NCI-H526 treated with DMSO at 0.1 percent for 48 hours (cell line): ENCODE measurements at places on chromosomes 5 and 9.

DNA sequence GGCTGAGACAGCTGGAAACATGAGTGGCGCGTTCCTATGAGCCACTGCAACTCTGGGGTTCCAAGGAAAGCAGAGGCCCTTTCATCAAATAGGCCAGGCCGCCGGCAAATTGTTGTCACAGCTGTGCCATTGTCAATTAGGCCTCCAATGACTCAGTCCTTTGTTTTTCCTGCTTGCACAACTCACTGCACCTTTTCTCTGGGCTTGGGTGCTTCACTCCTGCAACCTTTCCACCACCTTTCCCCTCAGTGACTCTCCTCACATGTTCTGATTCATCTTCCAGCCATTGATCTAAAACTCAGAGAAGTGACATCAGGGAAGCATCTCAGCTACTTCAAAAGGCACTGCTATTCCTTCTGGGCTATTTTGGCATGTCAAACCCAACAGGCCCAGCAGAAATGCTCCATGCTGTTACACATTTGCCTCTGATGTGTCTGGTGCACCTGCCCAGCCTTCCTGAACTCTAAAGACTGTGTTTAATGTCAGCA, 653.7 kb downstream of the NR2F1-AS1 start:
- no peak for DNase-seq

GRCh38 chr5:176675676-176676360, 28.5 kb downstream of the TSPAN17 start:
- DNase-seq: no peak

DNA sequence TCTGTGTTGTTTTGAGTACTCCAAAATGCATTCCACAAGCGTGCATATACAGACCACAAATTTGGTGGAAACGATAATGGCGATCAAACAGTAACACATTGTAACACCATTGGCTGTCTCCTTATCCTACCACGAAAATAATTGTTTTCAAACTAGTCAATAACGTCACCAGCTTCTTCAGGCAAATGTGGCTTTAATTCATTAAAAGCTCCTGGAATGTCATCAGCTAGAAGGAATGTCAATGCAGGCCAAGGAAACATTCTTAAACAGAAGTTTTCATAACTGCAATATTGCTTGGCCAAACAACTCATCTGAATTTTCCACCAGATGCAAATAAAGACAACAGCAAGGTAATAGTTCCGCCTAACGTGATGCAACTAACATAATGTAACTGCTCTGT, 71.6 kb upstream of the XPA start:
- no peak for DNase-seq

GRCh38 chr9:121310571-121310970, 42.6 kb downstream of the GSN start:
- DNase-seq: no peak

DNA sequence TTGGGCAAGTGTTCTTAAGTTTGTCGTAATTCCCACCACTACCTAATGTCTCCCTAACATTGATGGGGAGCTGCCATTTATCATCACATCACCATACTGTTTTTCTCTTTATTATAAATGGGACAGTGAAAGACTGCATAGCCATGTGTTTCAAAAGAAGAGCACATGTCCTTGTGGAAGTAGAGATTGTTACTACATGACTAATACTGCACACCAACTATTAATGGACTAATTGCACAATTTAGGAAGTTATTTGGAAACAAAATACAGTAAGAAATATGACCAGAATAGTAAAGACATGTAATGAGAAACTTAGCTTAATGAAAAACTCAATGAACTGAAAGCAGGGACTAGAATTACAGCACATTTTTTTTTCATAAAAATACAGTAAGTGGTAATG, 12.0 kb upstream of the ELOVL7 start:
- no peak for DNase-seq

DNA sequence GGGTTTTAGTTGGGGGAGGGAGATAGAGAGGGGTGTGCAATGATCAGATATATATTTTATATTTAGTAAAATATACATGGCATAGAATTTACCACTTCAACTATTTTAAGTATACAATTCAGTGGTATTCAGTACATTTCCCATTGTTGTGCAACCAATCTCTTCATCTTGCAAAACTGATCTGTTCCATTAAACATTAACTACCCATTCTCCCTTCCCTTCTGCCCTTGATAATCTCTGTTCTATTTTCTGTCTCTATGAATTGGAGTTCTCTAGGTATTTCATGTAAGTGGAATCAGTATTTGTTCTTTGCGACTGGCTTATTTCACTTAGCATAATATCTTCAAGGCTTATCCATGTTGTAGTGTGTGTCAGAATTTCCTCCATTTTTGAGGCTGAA, 38.6 kb downstream of the TGFBI start:
- no peak for DNase-seq

- peak; percentile 6 for DNase-seq
These were observed 25.2 kb downstream of the SLC28A3 start for GRCh38 chr9:84315278-84315877.

GRCh38 chr9:107193251-107193650, 89.8 kb upstream of the RAD23B start:
- DNase-seq: no peak

DNA sequence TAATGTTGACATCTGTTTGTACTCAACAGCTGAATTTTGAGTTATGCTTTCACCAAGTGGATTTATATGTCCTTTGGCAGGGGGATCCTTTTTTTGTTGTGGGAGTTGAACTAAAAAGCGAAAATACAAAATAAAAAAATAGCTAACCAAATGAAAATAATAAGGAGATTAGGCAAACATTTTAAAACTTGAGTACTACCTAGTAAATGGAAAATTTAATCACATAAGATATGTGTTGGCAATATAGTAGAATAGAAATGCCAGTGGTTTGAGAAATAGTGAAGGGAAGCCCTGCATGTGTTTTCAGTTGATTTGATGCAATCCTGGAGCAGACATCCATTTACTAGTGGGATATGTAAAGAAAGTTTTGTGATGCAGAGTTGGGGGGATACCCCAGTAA, 98.0 kb downstream of the RASGRF2 start:
- DNase-seq: no peak

DNA sequence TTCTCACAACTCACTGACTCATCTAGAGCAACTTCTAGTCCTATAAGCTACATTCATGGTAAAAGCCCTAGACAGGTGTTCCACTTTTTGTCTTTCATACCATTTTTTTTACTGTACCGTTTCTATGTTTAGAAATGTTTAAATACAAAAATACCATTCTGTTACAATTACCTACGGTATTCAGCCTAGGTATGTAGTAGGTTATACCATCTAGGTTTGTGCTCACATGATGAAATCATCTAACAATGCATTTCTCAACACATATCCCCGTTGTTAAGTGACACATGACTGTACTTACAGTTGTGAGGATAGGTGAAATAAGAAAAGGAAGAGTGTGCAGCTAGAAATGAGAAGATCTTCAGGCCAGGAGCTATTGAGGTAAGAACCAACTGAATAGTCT, 6.2 kb downstream of the CENPK start:
- DNase-seq: no peak

GRCh38 chr9:68429631-68430030, 73.2 kb downstream of the PGM5 start:
- no peak for DNase-seq

GRCh38 chr9:121838746-121839669, 187.6 kb downstream of the DAB2IP start:
- no peak for DNase-seq

- DNase-seq: no peak
These were observed 85.2 kb downstream of the RASGRF2 start for GRCh38 chr5:81045389-81045807.

GRCh38 chr9:33125871-33126823, 41.0 kb downstream of the B4GALT1 start:
- DNase-seq: no peak

DNA sequence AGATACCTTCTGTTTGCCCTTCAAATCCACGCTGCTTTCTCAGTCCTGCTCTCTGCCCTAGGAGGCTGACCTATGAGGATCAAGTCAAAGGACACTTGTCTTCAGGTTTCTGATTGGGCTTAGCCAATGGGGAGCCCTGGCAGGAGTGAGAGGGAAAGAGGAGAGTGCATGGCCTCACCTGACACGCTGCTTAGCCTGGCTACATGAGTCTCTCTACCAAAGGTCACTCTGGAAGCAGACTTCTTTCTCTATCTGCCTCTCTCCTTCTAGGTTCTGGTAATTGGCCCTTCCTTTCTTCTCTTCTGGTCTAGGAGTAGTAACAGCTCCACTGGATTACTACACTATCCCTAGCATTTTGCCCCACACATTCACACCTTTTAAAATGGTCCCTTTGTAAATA, 13.1 kb downstream of the ARSB start:
- no peak for DNase-seq

DNA sequence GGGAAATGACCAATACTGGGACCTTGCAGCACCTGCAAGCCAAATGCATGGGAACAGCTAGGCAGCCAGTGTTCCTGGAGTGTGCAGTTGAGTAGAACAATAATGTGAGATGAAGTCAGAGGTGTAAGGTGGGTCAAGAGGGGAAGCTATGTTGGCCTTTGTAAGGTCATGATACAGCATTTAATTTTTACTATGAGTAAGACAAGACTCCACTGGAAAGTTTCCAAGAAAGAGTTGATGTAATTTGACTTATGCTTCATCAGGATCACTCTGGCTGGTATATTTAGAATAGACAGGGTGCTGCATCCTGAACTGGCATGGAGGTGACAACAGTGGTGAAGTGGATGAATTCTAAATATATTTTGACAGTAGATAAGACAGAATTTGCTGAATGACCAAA, 744.8 kb downstream of the KCTD16 start:
- DNase-seq: no peak
